A549 treated with ZK216348 at 1 μM for 4 hours (cell line): ENCODE measurements at places on chromosomes 4 and X. TPM values are rescaled to one million over a fixed set of nuclear protein-coding genes. Genes with fewer than 3 reads are reported as not detected.

The FAT4 gene
- total RNA-seq: 1.7 to 2.7 TPM (median 2.3 TPM) in 5 replicates

The TBX22 gene
- not detected in 5 replicates for total RNA-seq

The ADH7 gene
- total RNA-seq: not detected in 5 replicates

The ARHGEF6 gene
- total RNA-seq: 0.07 to 0.26 TPM (median 0.21 TPM) in 5 replicates

The HAND2 gene
- total RNA-seq: 0.12 to 0.62 TPM (median 0.31 TPM) in 5 replicates

The MAGEA1 gene
- total RNA-seq: 0.09 to 0.28 TPM (median 0.18 TPM) in 4 of 5 replicates, not detected in the other

The TMEM187 gene
- total RNA-seq: 4.2 to 10.2 TPM (median 5.9 TPM) in 5 replicates

The SSX3 gene
- total RNA-seq: not detected in 5 replicates

The RNF212 gene
- 1.5 to 2.5 TPM (median 1.7 TPM) in 5 replicates for total RNA-seq

The CYTL1 gene
- not detected in 5 replicates for total RNA-seq

The FAM50A gene
- 99.3 to 131 TPM (median 117 TPM) in 5 replicates for total RNA-seq

The NSUN7 gene
- 0.13 to 0.65 TPM (median 0.57 TPM) in 5 replicates for total RNA-seq

The SPP1 gene
- total RNA-seq: 132 to 218 TPM (median 161 TPM) in 5 replicates

The ASB5 gene
- total RNA-seq: 0.21 TPM in 1 of 5 replicates, not detected in the others

The ELK1 gene
- 26.5 to 35.8 TPM (median 34.6 TPM) in 5 replicates for total RNA-seq

The PPBP gene
- total RNA-seq: not detected in 5 replicates

The IL13RA2 gene
- total RNA-seq: 0.14 TPM in 1 of 5 replicates, not detected in the others

The KCND1 gene
- 0.92 to 1.6 TPM (median 1.2 TPM) in 5 replicates for total RNA-seq

The ATP5ME gene
- 350 to 488 TPM (median 399 TPM) in 5 replicates for total RNA-seq

The TIGD4 gene
- 0.14 to 0.35 TPM (median 0.26 TPM) in 5 replicates for total RNA-seq

The RTL3 gene
- total RNA-seq: 0.08 TPM in 1 of 5 replicates, not detected in the others

The TRIML1 gene
- total RNA-seq: not detected in 5 replicates

The CA5B gene
- total RNA-seq: 1.6 to 3.2 TPM (median 2.1 TPM) in 5 replicates

The IL1RAPL1 gene
- not detected in 5 replicates for total RNA-seq

The PAGE2 gene
- total RNA-seq: not detected in 5 replicates

The VEGFC gene
- total RNA-seq: 11.2 to 13.1 TPM (median 12.5 TPM) in 5 replicates

The FAM236C gene
- total RNA-seq: not detected in 5 replicates

The ATXN3L gene
- total RNA-seq: not detected in 5 replicates

The BCORL1 gene
- total RNA-seq: 7.3 to 13.1 TPM (median 9.6 TPM) in 5 replicates

The TRMT10A gene
- 3.8 to 5.2 TPM (median 4.3 TPM) in 5 replicates for total RNA-seq

The DOK7 gene
- total RNA-seq: 0.12 to 0.85 TPM (median 0.41 TPM) in 5 replicates

The CPZ gene
- total RNA-seq: 0.12 to 0.28 TPM (median 0.15 TPM) in 5 replicates

The PKD2 gene
- 16.6 to 25.1 TPM (median 20.8 TPM) in 5 replicates for total RNA-seq

The TMEM35A gene
- total RNA-seq: not detected in 5 replicates

The CXCL10 gene
- 0.12 to 0.18 TPM in 2 of 5 replicates, not detected in the others for total RNA-seq

The ZCCHC12 gene
- total RNA-seq: 0.07 to 0.26 TPM (median 0.24 TPM) in 4 of 5 replicates, not detected in the other

The MORF4L2 gene
- 473 to 1,143 TPM (median 493 TPM) in 5 replicates for total RNA-seq

The PPEF1 gene
- total RNA-seq: 0.70 to 1.4 TPM (median 1.1 TPM) in 5 replicates

The HSFX3 gene
- total RNA-seq: not detected in 5 replicates

The ZNF157 gene
- 0.06 to 0.15 TPM (median 0.07 TPM) in 3 of 5 replicates, not detected in the others for total RNA-seq

The PRDM5 gene
- 3.2 to 5.0 TPM (median 4.7 TPM) in 5 replicates for total RNA-seq

The SHISA3 gene
- total RNA-seq: 0.07 TPM in 1 of 5 replicates, not detected in the others

The FAM9B gene
- total RNA-seq: not detected in 5 replicates

The CETN2 gene
- total RNA-seq: 69.0 to 113 TPM (median 72.2 TPM) in 5 replicates

The CTAG2 gene
- not detected in 5 replicates for total RNA-seq

The MAGEB5 gene
- not detected in 5 replicates for total RNA-seq

The DCAF4L1 gene
- 0.11 to 0.19 TPM (median 0.12 TPM) in 5 replicates for total RNA-seq

The SUPT20HL1 gene
- not detected in 5 replicates for total RNA-seq

The GPR34 gene
- 0.12 TPM in 1 of 5 replicates, not detected in the others for total RNA-seq

The LPAR4 gene
- not detected in 5 replicates for total RNA-seq

The NR3C2 gene
- total RNA-seq: not detected in 5 replicates

The GPR50 gene
- 0.12 to 0.26 TPM (median 0.13 TPM) in 4 of 5 replicates, not detected in the other for total RNA-seq

The ZNF674 gene
- total RNA-seq: 2.6 to 3.6 TPM (median 2.9 TPM) in 5 replicates

The INTS6L gene
- total RNA-seq: 0.12 to 0.42 TPM (median 0.19 TPM) in 5 replicates

The STK26 gene
- 8.1 to 15.1 TPM (median 9.3 TPM) in 5 replicates for total RNA-seq

The TLR10 gene
- 0.06 TPM in 1 of 5 replicates, not detected in the others for total RNA-seq

The ERVMER34-1 gene
- total RNA-seq: 0.28 to 0.60 TPM (median 0.51 TPM) in 5 replicates
